ENCODE measurements at places on chromosomes 13 and 19.

- DNase-seq, result peak; percentile 27
Measured at GRCh38 chr13:91946498-91947070, 548.2 kb downstream of the GPC5 start.

GRCh38 chr13:47117268-47117667 lies 220.4 kb upstream of the HTR2A start:
- no peak for DNase-seq

GRCh38 chr13:59755632-59756290 lies 408.0 kb downstream of the DIAPH3 start:
- DNase-seq, result peak; percentile 33

- no peak for DNase-seq
Measured at GRCh38 chr19:49064768-49065611, at the start of gene NTF4. NTF4 (minus strand) TSS chr19:49064818; CDS start chr19:49061997, 2,821 bp downstream.

- no peak for DNase-seq
Measured at GRCh38 chr13:77377016-77377415, 50.1 kb upstream of the MYCBP2 start.

DNA sequence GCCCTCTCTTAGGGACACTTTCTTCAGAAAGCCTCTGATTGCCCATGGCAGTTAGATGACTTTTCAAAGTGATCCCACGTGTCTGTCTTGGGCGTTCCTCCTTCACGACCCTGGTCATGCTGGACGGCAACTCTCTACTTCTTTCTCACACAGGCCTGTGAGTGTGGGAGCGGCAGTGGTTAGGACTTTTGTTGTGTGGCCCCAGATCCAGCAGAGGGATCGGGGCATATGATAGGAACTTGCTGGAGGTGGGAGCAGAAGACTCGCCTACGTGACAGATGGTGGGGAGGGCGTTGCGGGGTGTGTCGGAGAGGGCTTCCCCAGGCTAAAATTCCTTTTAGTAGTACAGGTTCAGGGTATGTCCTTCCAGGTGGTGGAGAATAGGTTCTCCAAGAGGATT lies 289.5 kb upstream of the MAB21L1 start:
- no peak for DNase-seq

- DNase-seq, result no peak
Measured at GRCh38 chr13:43830497-43830881, 43.7 kb upstream of the ENOX1 start.

DNA sequence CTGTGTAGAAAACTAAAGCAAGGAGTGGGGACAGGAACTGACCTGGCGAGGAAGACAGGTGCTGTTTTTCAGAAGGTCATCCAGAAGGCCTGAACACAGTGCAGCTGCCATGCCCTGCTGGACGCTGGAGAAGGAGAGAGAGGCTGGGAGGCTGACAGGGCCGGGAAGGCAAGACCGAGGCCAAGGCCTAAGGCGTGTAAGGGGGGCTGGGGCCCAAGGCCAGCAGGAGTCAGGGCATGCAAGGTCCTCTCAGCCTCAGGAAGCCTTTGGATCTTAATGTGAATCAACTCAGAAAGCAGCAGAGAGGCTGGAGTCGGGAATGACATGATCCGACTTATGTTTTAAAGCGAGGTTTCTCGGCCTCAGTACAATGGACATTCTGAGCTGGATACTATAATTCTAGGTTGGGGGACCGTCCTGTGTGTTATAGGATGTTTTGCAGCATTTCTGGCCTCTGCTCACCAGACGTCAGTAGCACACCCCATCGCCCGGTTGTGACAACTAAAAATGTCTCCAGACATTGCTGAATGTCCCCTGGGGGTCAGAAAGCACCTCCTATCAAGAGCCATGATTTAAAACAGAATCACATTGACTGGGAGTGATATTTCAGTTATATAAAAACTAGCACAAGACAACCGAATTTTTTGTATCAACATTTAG lies 530.4 kb downstream of the MYO16 start:
- no peak for DNase-seq

DNA sequence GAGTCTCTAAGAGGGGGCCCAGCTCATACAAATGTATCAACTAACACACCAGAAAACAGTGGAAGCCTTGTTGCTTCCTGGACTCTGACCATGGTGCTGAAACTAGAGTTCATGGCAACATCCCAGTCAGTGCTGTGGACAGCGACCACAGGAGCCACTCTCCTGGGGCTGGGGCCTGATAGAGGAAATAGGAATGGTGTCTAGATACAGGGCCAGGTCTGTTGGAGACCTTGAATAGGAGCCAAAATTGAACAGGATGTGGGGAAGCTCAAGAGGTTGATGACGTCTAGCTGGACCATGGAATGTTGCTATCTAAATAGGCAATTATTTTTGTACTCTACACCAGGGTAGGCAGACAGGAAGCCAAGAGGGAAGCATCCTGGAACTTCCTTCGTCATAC lies 21.7 kb downstream of the LILRB4 start:
- peak; percentile 76 for DNase-seq

DNA sequence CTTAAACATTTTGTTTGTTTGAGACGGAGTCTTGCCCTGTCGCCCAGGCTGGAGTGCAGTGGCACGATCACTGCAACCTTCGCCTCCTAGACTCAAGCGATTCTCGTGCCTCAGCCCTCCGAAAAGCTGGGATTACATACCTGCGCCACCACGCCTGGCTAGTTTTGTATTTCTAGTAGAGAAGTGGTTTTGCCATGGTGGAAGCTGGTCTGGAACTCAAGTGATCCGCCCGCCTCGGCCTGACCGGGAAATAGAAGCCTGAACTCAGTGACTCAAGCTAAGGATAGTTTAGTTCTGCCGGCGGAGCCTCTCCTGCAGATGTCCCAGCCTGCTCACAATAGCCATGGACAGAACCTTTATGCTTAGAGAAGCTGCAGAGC lies 53.0 kb upstream of the ZNF254 start:
- DNase-seq, result no peak

GRCh38 chr13:87667686-87668085 lies 3.5 kb upstream of the SLITRK5 start:
- DNase-seq, result no peak

DNA sequence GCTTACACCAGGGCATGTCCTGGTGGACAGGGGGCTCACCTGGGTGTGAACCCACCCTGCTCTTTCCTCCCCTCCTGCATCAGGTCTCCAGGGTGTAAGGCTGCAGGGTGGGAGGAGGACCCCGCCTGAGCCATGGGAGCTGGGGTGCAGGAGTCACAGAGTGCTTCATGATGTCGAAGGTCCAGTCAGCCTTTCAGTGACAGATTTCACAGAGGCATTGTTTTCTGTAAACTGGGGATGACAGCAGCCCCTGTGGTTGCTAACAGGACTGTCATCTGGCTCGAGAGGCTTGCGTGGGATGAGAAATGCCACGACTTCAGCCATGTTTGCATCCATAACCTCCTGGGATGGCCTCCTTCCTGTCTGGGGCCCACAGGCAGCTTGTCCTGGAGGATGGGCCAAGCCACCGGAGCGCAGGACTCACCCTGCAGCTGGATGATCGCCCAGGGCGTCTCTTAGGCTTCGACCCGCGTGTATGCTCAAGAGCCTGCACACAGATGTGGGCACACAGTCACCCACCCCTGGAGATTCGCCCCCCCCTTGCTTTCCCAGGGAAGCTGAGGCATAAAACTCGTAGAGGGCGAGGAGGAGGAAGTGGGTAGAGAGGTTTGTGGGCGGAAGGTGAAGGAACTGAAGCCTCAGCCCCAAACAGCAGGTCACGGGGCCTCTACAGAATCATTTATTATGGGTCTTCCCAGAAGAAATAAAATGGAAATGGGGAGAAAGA lies 4.9 kb downstream of the NANOS3 start:
- DNase-seq, result no peak

GRCh38 chr19:52171321-52172169 lies at the start of gene ZNF836:
ZNF836 (minus strand) TSS chr19:52171621; CDS start chr19:52168072, 3,549 bp downstream.
- DNase-seq, result peak; percentile 53

DNA sequence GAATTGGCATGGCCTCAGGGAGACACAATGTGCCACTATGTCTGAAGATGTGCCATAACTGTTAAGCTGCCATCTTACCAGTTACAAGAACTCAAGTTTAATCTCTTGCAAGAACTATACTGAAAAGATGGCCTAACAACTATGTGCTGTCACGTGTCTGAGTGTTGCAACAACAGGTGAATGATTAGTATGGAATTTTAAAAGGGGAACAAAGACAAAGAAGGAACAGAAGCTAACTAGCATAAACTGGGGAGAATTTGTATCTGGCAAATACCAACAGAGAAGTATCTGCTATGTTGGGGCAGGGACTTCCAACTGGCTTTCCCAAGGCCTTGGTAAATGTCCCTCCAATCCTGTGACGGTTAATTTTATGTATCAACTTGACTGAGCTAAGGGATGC lies 11.5 kb upstream of the ACOD1 start:
- DNase-seq, result no peak

DNA sequence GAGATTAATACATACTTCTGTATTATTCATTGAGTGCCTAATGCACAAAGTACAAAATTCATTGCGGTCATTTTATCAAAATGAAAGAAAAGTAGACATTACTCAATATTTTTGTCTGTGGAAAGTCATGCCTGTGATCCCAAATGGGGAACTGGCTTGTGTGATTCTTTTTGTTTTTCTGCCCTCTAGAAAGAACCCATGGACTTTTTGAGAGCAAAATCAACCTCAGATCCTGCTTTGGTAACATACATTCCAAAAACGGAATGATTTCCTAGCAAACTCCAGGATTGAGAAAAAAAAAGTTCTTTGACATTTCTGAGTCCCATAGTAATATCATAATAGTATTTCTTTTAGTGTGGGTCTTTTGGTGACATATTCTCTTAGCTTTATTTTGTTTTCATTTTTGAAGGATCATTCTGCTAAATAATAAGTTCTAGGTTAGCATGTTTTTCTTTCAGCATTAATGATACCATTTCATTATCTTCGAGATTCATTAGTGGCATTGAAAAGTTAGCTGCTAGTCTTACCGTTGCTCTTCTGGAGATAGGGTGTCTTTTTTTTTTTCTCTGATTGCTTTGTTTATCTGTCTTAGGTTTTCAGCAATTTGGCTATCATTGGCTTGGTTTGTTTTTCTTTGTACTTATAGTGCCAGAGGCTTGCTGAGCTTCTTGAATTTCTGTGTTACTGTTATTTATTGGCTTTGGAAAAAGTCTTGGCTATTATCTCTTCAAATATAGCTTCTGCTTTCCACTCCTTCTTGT lies 102.4 kb upstream of the CSNK1A1L start:
- DNase-seq, result no peak

DNA sequence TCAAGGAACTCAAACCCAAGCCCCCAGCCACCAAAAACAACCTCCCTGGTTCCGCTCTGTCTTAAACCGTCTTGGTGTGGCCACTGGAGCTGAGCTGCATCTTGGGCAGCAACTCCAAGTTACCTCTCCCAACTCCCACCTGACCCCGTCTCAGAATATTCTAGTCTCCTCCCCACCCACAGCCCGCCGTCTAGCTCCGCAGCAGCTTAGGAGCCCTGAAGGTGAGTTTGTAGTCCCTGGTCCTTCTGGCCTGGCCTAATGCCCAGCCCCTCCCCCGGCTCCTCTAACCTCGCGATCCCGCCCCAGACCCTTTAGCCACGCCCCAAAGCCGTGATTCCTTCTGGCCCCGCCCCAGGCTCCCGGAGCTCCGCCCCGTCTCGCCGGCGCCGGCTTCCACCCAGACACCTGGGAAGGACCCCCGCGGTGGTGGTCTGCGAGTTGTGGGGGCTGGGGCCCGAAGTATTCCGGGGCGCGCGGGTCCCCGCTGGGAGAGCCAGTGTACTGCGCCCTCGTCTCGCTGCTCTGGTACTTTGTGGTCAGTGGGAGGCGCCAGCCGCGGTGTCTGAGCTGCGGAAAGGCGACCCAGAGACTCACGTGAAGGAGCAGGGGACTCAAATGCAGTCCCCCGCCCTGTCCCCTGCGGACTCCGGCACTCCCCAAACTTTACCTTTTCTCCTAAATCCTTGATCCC lies 2.5 kb upstream of the LHB start:
- no peak for DNase-seq

DNA sequence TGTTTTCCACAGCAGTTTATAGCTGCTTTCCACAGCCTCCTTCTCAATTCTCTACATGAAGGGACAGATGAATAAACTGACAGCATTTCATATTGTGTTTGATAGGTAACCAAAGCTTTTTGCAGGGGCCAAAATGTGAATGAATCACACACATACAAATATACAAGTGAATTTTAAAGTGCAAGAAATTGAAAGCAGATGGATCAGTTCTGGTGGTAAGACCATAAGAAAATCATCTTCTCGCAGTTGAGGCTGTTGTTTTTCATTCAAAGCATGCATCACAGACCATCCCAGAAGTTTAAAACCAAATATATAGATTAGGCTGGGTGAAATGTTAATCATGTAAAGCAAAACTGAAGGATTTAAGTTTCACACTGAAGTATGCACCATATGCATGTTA lies 1569.4 kb downstream of the PCDH9 start:
- no peak for DNase-seq

GRCh38 chr13:101640788-101641400 lies 188.4 kb downstream of the ITGBL1 start:
- no peak for DNase-seq

DNA sequence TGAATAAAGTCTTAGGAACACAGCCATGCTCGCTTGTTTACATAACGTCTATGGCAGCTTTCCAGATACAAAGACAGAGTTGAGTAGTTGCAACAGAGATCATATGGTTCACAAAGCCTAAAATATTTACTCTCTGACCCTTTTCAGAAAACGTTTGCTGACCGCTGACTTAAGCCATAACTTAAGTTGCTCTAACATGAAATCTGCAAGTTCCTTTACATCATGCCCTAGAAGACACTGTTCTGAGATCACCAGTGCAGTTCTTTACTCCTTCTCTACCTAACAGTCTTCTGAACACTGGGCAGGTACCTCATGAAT lies 166.4 kb downstream of the DCLK1 start:
- no peak for DNase-seq

DNA sequence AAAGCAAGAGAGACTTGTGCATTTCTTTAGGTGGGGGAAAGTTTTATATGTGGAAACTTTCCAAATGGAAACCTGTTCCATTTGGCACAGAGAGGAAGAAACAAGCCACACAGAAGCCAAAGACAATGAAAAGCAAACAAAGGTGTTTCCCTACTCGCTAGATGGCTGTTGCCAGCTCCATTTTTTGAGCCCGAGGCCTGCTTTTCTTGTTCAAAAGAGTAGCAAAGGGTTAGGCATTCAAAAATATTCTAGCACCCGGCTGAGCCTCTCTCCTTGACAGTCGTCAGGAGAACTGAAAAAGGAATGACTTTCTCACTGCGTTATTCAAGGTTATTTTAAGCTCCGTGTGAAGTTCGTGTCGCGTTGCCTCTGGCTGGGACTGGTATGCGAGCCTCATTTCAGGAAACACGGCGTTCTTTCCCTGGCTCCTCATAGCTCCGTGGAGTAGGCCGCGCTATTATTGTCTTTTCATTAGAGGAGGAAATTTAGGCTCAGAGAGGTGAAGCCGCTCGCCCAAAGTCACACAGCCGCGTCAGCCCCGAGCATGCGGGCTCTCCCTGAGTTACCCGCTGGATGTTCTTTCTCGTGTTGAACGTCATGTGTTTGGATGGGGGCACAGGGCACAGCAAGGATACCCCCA lies 7.6 kb downstream of the TRPM4 start:
- no peak for DNase-seq
